ENCODE measurements at places on chromosomes 7 and 10. TPM values are rescaled to one million over a fixed set of nuclear protein-coding genes. Genes with fewer than 3 reads are reported as not detected.

Gene OR9A2
- total RNA-seq = not detected

Gene FAM25G
- not detected for total RNA-seq

Gene TMEM273
- total RNA-seq = not detected

Gene MARVELD1
- 33.1 TPM for total RNA-seq

- no peaks in the 10 kb centered on the region for H3K4me1 ChIP-seq
- no peak overlapping the region for H3K27ac ChIP-seq
- H3K36me3 ChIP-seq = no peaks in the 10 kb centered on the region
- no peaks in the 10 kb centered on the region for H3K27me3 ChIP-seq
Observed at GRCh38 chr7:95547361-95548348, 48.7 kb downstream of the PDK4 start.

DNA sequence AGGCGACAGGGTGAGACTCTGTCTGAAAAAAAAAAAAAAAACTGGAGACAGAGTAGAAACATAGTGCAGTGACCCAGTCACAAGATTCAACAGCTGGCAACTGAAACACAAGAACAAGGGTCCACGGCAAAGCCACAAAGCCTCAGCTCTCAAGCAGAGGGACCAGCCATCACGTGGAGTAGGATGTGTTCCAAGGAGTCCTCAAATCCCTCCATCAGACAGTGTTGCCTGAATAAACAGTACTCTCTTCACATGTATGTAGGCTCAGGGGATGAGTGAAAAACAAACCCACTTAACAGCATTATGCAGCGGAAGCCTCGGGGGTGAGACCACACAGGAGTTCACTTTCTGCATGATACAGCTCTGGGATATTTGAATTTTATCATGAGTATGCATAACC lies 62.0 kb downstream of the SLIT1 start:
- H3K4me3 ChIP-seq = no peak overlapping the region
- no peak overlapping the region for H3K27ac ChIP-seq
- H3K27me3 ChIP-seq = no peaks in the 10 kb centered on the region
- no peaks in the 10 kb centered on the region for H3K4me1 ChIP-seq
